OCI-M1 (cell line): ENCODE measurements at places on chromosomes 1 and 21.
A peak's percentile ranks its signal among the peaks of the same experiment; 100 is the strongest.

- peak; percentile 75 for DNase-seq
These were observed at the start of gene MANEAL for GRCh38 chr1:37793773-37794371. Gene MANEAL (plus strand): TSS chr1:37793847. CDS start chr1:37794183, 336 bp downstream.

DNA sequence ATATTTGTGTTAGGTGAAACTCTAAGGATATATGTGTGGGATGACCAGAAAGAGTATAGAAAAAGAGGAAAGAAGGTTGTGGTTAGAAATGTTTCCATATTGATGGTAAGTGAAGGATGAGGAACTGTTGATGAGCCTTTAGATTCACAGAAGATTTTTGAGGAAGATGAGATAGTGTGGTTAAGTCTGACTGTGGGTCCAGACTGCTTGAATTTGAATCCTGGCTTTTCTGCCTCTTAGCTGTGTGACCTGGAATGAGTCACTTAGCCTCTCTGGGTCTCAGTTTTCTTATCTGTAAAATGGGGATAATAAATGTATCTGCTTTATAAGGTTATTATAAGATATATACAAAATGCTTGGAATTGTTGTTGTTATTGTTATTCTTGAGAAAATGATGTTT lies 27.5 kb downstream of the RGL1 start:
- no peak for DNase-seq

DNA sequence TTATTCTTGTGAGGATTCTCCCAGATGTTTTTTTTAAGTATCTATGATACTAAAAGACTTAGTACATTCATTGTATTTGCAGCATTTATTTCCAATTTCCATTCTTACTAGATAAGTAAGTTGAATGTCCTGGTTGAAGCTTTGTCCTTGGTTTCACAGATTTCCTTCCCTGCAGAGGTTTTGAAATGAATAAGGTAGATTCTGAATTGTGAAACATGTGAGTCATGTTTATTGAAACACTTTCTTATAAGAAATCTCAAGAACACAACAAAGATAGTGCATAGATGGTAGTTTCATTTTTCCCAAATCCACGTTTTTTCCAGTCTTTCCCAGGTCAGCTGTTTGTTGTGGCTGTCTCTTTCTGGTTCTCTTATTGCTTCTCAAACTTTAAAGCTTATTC lies 24.8 kb downstream of the GABPA start:
- no peak for DNase-seq

DNA sequence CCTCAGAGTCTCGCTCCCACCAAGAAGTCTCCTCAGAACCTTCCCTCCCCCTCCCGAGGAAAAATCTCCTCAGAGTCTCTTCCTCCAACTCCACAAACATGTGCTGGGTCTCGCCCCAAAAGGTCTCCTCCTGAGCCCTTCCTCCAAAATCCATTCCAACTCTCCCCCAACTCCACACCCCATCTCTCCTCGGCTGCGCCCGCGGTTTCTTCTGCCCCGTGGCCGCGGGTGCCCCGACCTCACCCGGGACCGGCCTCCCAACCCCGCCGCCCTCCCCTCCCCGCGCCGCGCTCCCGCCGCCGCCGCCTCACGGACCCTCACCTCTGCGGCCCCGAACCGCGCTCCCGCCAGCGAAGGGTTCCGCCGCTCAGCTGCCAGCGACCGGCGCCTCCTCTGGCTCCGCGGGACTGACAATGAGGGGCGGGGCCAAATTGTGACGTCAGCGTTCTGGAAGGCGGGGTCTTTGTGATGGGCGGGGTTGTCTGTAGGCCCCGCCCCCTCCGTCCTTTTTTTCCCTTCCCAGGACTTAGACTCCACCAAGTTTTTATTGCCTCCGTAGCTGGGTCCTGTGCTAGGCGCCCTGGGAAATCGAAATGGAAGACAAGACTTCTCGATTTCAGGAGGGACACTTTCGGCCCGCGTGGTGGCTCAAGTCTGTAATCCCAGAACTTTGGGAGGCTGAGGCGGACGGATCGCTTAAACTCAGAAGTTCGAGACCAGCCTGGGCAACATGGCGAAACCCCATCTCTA lies at the start of gene LUZP1:
LUZP1 (minus strand) TSS at position 412 of the 750 bp plus-strand sequence.
- DNase-seq, result peak; percentile 91

GRCh38 chr1:63557365-63557987 lies 34.2 kb downstream of the EFCAB7 start:
- peak; percentile 60 for DNase-seq

DNA sequence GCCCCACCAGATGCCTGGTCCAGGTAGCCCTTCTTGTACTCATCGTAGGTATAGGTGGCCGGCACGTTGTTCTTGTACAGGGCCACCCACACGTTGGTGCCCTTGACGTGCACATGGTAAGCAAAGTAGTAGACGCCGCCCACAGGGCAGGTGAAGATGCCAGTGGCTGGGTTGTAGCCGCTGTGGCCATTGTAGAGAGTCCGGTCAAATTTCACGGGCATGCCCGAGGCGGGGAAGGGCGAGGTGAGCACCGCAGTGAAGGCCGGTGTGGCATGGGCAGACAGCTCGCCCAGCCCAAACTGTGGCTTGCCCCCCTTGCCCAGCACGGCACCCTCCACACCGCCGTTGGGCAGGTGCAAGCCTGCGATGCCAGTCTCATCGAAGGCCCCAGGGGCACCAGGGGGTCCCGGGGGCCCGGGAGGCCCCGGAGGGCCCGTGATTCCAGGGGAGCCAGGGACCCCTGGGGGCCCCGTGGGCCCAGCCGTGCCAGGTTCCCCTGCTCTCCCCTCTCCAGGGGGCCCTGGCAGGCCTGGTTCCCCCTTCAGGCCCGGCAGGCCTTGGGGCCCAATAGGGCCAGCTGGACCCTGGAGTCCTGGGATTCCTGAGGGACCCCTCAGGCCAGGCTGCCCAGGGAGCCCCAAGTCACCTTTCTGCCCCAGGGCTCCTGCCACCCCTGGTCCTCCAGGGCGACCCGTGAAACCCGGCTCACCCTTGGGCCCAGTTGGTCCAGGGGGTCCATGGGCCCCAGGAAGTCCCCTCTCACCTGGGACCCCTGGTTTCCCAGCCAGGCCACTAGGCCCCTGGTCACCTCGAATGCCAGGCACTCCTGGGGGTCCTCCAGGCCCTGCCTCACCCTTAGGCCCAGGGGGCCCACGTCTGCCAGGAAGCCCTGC lies 9.2 kb downstream of the ADPRS start:
- no peak for DNase-seq

- no peak for DNase-seq
These were observed 7.4 kb downstream of the SYT14 start for GRCh38 chr1:209945377-209945776.

DNA sequence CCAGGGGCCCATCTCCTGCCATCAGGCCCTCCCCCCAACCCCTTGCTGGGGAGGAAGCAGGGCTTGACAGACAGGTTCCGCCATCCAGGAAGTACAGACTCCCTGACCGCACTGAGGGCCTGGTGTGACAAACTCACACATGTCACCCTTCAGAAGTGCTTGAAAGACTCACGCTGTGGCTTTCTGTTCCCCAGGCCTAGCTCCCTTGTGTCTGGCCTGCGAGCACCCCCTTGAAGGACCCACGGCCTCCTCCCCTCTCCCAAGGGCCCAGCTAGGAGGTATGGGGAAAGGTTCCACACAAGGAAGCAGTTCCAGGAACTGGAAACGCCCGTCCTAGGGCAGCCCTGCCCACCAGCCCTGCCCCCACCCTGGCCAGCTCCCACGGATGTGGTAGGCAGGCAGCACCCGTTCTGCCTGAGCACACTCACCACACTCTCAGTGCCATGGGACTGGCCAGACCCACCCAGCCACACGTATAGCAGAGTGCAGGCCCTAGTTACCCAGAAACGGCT lies 26.7 kb downstream of the SLC2A1 start:
- peak; percentile 86 for DNase-seq

GRCh38 chr1:200306944-200307754 lies 102.7 kb downstream of the ZNF281 start:
- DNase-seq, result peak; percentile 73

DNA sequence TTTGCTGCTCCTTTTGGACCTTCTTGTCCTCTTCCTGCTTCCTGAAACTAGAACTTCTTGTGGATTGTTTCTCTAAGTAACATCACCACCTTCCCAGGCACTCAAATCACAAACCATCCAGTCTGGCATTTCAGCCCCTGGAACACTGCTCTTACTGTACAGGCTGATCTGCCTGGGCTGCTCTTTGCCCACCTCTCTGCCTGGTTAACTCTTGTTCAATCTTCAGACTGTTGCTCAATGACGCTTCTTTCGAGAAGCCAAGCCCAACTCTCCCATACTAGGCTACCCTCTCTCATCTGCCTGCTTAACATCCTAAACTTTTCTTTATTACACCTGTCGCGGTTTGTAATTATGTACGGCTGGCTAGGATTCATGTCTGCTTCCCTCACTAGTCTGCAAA lies 657 bp downstream of the DIO1 start:
- DNase-seq, result no peak

DNA sequence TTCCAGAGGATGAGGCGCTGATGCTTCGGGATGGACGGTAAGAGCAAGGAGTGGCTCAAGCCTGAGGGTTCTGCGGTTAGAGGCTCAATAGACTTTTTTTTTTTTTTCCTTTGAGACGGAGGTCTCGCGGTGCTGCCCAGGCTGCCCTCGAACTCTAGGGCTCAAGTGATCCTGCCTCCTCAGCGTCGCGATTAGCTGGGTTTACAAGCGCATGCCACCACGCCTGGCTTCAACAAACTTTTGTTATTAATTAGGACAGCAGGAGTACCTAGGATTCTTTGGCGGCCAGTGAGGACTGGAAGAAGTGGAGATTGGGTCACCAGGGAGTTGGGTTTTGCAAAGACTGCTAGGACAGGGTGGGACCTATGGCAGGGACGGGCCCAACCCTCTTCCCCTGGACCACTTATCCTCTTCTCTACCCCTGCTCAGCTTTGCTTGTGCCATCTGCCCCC lies 587 bp downstream of the SCNM1 start:
- DNase-seq, result peak; percentile 76
